NCI-H774 (cell line): ENCODE measurements at places on chromosomes 12 and 14.
A peak's percentile ranks its signal among the peaks of the same experiment; 100 is the strongest.

GRCh38 chr12:42935756-42936155 is 346.2 kb upstream of the PRICKLE1 start:
- DNase-seq = no peak

GRCh38 chr12:12696562-12697383 is 790 bp upstream of the GPR19 start:
- peak; percentile 85 for DNase-seq

GRCh38 chr12:63018273-63018672 is 83.3 kb upstream of the PPM1H start:
- no peak for DNase-seq

DNA sequence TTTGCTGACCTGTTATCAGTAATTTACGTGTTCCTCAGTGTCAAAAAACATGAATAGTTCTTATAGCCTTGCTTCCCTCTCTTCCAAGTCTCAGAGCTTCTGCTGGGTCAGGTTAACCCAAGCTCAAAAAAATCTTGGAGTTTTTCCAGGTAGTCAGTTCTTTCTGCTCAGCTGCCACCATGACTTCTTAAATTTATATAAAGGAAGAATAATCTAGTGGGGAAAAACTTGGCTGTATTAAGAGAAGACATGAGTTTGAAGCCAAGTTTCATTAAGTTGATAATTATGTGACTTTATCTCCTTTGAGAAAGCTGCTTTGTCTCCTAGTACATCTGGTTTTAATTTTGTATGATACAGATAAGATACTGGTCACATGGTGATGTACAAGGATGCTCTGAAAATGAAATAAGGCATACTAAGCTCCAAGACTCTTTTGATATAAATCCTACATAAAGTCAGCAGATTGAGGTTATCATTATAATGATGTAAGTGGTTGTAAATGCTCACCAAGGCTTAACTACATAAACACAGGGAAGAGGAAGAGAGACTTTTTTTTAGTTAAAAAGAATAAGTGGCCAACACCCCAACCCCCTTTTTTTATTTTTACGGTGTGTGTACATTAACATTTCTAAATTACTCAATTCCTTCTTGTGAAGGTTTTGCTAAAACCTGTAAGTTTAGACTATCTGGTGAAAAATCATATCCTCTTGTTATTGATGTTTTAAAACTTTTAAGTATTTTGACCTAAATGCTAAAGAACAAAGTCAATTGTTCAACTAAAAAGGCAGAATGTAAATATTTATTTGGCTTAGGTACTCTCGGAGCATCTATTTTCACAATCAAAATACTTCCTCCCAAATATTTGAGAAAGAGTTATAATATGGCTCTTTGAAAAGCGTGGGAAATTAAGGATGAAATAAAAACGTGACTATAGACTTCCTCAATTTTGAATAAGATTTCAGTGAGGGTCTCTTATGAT is 84.1 kb upstream of the SLC38A2 start:
- DNase-seq = no peak

GRCh38 chr14:38420048-38420447 is 164.2 kb upstream of the CLEC14A start:
- DNase-seq = no peak

GRCh38 chr14:91324606-91325575 is 80.4 kb upstream of the GPR68 start:
- DNase-seq = no peak

GRCh38 chr12:57213763-57214397 is 2.7 kb upstream of the NXPH4 start:
- no peak for DNase-seq

DNA sequence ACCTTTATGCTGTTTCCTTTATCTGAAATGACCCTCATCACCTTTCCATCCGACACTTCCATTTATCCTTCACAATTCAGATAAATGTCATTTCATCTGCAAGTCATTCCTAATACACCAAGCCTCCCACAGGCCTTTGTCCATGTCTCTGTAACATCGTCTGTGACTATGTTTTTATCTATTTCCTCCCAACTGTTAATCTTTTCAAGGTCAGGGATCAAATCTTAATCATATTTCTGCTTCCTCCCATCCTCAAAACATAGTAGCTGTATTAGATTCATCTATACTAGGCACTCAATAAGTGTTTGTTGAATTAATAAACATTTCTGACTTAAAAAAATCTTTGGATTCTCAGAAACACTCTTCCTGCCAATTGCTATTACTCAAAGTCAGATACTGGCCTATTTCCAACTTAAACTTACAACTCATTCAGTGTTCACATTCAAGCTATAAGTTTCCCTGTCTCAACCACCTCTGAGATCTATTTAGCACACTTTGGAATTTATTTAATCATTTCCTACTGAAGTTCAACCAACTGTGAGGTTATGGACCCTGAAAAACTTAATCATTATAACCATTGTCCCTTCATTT is 100.2 kb upstream of the ALX1 start:
- no peak for DNase-seq

- no peak for DNase-seq
Observed at GRCh38 chr12:38639625-38640024, 265.8 kb downstream of the CPNE8 start.

DNA sequence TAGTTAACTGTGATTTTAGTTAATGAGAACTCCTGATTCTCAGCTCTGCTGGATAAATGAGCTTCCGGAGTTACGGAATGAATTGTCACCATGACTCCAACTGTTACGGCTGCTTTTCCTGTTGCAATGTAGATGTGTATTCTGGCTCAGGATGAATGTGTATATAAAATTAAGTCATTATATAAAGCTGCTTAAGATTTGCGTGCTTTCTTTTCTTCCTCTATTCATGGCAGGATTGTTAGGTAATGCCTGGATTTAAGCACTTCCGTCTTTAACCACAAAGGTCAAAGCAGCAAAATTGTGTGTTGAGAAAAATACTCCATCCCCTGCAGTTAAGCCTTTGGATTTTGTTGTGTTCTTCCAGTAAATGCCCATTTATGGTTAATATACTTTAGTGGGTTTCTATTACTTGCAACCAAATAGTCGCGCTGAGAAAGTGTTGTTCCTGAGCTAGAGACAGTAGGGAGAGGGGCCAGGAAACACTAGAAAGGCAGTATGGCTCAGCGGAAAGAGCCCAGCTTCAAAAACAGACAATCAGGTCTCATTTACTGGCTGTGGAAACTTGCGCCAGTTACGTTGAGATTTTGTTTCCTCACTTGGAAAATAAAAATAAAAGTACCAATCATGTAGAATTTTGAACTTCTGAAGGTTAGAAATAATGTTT is 9.4 kb upstream of the CCDC175 start:
- no peak for DNase-seq
